ENCODE measurements at places on chromosomes 3 and 15. TPM values are rescaled to one million over a fixed set of nuclear protein-coding genes. Genes with fewer than 3 reads are reported as not detected.

Gene OCA2
- total RNA-seq, result 3.0 TPM

GRCh38 chr3:69675786-69676530, 63.3 kb upstream of the MITF start:
- no peak for DNase-seq

Gene EHHADH
- 15.7 TPM for total RNA-seq

Gene P2RY13
- total RNA-seq, result not detected

- DNase-seq, result no peak
These were observed 63.4 kb upstream of the LINGO1 start for GRCh38 chr15:77695961-77696582.

- no peak for DNase-seq
These were observed 154.4 kb upstream of the HES1 start for GRCh38 chr3:193981504-193981903.

GRCh38 chr15:75570126-75570845, 8.8 kb downstream of the PTPN9 start:
- no peak for DNase-seq

DNA sequence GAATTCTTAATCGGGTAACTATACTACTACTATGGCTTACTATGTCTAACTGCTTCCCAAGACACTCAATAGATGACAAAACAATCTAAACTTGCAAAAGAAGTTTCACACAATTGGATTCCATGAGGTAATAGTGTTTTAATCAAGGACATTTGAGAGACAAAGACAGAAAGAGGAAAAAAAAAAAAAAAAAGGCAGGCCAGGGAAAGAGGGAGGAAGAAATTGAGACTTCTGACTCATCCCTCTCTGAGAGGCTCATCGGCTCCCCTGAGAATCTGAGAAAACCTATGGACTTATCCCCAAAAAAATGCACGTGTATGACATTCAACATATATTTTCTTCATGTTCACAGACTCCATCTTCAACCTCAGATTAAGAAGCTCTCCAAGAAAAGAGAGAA, 61.0 kb downstream of the SCAPER start:
- no peak for DNase-seq

Measured in Peyer's patch (tissue), 4 donors.